ENCODE measurements at places on chromosomes 3 and 15.

DNA sequence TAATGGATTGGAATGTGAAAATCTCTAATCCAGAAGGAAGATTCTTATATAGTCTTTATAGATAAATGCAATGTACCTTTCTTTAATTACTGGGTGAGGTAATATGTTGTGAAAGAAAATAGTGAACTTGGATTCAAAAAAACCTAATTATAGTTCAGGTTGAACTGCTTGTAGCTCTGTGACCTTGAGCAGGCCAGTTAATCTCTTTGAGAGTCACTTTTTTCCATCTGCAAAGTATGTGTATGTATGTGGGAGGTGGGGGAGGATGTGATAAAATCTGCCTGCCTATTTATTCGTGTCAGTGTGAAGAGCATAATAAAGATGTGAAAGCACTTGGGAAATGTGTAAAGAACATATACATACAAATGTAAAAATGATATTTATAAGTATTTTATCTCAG lies 34.4 kb downstream of the GLCE start:
- no peak for DNase-seq

GRCh38 chr15:74850393-74850792 lies 7.4 kb upstream of the ULK3 start:
- DNase-seq = no peak

DNA sequence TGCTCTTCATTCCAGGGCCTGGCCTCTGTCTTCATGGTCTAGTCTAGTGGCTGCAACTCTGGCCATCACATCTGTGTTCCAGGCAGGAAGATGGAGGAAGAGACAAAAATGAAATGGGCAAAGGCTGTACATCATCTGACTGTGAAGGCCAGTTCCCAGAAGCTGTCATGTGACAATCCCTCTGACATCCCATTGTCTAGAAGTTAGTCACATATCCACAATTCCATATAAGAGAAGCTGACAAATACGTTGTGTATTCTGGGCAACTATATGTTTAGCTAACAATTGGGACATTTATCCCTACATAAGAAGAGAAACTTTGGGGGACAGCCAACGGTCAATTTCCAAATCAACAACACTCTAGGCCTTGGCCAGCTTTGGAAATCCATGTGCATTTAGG lies 34.5 kb upstream of the C3orf70 start:
- DNase-seq = no peak

- DNase-seq = no peak
These were observed 470.5 kb downstream of the EPHA3 start for GRCh38 chr3:89577637-89578530.

DNA sequence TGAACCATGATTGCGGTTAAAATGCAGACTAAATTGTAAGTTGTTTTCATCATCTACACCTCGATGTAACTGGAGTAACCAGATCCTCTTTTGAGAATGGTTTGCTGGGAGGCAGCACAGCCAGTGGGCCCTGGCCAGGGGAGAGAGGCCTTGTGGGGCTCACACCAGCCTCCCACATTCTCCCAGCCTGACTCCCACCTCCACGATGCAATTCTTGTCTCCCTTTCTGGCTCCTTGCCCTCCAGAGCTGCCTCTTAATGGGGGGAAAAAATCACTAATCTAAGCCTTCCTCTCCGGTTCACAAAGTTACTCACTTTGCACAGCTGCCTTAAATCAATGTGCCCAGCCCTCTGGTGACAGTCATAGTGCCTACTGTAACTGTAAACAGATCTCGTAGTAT lies 17.9 kb upstream of the PAQR5 start:
- no peak for DNase-seq

- DNase-seq = no peak
These were observed 298.5 kb downstream of the IGSF11 start for GRCh38 chr3:118736107-118736506.

DNA sequence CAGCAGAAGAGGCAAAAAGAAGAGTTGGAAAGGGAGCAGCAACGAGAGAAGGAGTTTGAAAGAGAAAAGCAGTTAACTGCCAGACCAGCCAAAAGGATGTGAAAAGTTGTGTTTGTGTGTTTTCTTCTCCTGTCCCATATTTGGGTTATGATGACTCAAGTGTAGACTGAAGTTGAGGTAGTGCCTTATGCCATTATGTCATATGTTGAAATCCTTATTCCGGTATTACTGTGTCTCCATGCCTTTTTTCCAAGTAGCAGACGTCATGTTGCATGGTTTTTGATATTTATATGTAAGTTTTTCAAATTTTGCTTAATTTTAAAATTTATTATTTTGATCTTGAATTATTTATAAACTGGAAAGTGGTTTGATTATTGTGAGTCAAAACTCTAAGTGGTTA lies 19.2 kb downstream of the BLOC1S6 start:
- DNase-seq = no peak

- DNase-seq = no peak
These were observed 110.0 kb upstream of the DLG1 start for GRCh38 chr3:197408177-197408957.

DNA sequence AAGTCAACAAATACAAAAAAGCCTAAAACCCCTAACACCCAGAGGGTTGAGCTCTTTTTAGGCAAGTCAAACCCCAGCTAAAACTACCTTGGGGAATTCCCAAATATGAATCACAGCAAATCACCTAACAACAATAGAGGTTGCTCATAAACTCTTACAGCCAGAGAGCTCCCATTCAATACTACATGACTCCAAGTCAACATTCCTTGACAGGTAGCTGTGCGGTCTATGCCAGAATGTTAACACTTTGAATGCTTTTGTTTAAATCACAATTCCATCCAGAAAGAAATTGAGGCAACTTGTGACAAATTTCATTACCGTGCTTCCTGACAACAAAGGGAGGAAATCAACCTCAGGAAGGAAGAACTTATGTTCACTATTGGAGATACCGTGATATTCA lies 7.5 kb upstream of the UACA start:
- DNase-seq = no peak

- DNase-seq = no peak
These were observed 378.4 kb upstream of the AGTR1 start for GRCh38 chr3:148319161-148319915.

DNA sequence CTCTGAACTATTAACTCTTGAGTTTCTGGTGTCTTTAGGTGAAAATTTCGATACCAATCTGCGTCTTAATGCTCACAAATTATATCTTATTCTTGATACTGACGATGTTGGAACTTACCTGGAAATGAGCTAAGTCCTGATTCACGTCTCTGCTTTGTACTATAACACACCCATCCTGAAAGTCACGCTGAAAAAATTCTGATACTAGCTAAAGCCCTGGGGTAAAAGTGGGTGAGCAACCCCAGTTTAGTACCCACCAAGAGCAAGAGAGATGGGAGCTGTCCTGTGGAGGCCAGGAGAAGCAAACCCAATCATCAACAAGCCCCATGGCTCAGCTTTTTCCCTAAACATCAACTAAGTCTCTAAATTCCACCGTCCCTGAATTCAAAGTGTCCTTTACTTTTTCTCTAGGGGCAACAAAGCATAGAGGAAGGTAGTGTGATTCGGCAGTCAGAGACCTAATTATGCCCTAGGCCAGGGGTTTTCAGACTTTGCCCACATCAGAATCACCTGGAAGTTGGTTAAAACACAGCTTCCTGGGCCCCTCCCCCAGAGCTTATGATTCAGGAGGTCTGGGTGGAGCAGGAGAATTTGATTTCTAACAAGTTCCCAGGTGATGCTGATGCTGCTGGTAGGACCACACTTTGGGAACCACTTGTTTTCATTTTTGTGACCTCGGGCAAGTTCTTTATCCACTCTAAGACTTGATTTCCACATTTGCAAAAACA lies 90.2 kb downstream of the OSBPL10 start:
- DNase-seq = no peak

DNA sequence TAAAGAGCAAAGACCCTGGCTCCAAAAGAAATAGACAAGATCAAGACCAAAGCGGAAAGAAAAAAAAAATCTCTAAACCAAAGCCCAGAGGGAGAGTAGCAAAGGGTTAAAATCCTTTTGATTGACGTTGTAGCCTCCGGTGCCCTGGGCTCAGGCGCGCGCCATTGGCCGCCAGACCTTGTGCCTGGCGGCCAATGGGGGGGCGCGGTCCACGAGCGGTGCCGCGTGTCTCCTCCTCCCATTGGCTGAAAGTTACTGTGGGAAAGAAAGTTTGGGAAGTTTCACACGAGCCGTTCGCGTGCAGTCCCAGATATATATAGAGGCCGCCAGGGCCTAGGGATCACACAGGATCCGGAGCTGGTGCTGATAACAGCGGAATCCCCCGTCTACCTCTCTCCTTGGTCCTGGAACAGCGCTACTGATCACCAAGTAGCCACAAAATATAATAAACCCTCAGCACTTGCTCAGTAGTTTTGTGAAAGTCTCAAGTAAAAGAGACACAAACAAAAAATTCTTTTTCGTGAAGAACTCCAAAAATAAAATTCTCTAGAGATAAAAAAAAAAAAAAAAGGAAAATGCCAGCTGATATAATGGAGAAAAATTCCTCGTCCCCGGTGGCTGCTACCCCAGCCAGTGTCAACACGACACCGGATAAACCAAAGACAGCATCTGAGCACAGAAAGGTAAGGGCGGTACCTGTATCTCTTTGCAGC lies at the start of gene HES1:
Gene HES1 (plus strand): TSS at position 343 of the 713 bp plus-strand sequence. CDS start 233 bp downstream, at position 576.
- DNase-seq = peak; percentile 56

- DNase-seq = no peak
These were observed 600.2 kb upstream of the GRM7 start for GRCh38 chr3:6260551-6261191.

- DNase-seq = peak; percentile 10
These were observed 139.8 kb downstream of the BBX start for GRCh38 chr3:107662586-107662985.

- DNase-seq = no peak
These were observed 3.1 kb upstream of the KNSTRN start for GRCh38 chr15:40379374-40379773.

DNA sequence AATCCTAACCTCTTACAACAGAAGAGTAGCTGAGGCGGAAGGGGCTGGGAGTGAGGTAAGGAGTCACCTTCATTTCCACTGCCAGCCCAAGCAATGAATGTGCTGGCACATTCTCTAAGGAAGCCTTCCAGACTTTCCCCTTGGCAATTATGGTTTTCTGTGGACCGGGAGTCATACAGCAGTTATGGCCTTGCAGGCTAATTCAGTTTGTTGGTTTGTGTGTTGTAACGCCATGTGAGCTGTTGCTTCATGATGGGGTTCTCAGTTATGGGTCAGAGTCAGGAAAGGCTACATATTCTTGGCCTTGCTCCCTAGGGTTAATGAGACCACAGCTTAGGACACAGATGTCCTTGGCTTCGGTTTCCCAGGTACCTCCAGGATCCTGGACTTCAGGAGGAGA lies 137.0 kb downstream of the ADAMTS17 start:
- DNase-seq = no peak

DNA sequence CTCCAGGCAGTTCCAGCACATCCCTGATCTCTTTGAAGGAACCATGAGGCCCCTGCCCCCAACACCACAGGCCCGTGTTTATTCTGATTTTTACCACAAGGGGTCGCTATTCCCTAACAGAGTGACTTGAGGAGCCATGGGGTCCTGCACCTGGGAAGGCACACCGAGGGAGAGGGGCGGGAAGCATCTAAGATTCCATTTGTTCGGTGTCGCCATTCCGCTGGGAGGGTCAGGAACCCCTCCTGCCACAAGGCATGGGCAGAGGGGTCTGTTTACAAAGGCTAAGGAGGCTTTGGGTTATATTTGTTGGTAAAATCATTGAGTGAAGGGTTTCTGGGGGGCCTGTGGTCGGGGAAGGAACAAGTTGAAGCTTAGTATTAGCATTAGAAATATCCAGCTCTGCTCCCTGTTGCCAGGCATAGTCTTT lies 77.1 kb downstream of the WDR76 start:
- peak; percentile 19 for DNase-seq

GRCh38 chr3:158350971-158351370 lies 220.0 kb upstream of the MLF1 start:
- DNase-seq = no peak

GRCh38 chr3:48285132-48285531 lies 44.2 kb downstream of the ZNF589 start:
- no peak for DNase-seq

GRCh38 chr3:129417326-129417725 lies 11.1 kb downstream of the EFCAB12 start:
- no peak for DNase-seq

DNA sequence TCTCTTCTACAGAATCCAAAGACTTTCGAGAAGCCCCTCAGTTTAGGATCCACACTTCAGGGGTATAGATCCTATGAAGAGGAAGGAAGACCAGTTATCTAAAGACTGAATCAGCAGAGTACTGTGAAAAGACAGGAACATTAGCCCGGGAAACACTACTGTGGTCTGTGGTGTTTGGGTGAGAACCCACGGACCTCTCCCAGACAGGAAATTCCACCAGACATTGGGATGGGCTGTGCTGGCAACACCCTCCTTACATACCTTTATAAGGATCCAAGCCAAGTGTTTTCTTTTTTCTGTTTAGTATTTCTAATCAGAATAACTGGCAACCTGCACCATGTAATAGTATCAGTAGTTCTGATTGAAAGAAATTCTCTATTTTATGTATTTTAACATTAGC lies 14.1 kb downstream of the TMEM207 start:
- DNase-seq = no peak

- DNase-seq = no peak
These were observed 181.2 kb upstream of the PROK2 start for GRCh38 chr3:71966185-71966584.

DNA sequence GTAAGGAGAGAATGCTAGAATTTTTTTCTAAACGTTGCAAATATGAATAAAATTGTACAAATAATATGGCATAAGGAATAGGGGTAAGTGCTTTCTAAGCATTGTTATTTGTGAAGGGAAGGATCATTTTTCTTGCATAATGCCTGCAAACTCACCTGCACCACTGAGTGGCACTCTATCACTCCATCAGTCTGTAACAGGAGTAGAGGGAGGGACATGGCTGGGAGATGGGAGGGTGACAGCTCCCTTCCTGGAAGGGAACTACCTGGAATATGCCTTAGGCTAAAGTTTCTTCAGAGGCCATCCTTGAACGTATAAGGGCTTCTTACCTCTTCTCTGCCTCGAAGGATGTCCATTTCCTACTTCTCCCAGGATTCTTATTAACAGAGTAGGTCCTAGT lies 3.0 kb downstream of the NAALADL2 start:
- DNase-seq = peak; percentile 61

GRCh38 chr3:42488687-42489086 lies 13.8 kb upstream of the VIPR1 start:
- DNase-seq = no peak

DNA sequence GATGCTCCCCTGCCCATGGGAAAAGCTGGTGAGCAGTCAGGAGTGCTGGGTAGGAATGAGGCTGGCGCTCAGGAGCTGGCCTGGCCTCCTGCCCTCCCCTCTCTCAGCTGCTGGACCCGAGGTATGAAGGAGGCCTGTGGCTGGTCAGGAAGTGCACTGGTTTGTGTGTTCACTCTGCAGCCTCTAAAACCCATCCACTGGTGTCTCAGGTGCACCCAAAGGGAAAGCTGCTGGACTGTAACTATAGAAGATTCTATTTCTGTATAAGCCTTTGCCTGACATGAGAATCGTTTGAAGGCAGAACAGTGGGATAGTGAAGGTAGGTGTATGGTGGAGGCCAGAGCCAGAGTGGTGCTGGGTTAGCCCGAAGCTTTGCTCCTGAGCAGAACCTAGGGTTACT lies 5.7 kb upstream of the CPNE9 start:
- DNase-seq = no peak

- no peak for DNase-seq
These were observed 672.5 kb downstream of the NSUN3 start for GRCh38 chr3:94735354-94735753.
